Bronchial smooth muscle cell (primary cell): ENCODE measurements at places on chromosomes 6 and 20. TPM values are rescaled to one million over a fixed set of nuclear protein-coding genes. Genes with fewer than 3 reads are reported as not detected.

VSTM2L gene
- 0.32 and 2.7 TPM in 2 replicates for total RNA-seq

RING1 gene
- total RNA-seq: 45.4 and 50.0 TPM in 2 replicates

BRD2 gene
- total RNA-seq: 43.8 and 55.0 TPM in 2 replicates

TFAP2D gene
- not detected in 2 replicates for total RNA-seq
